ENCODE measurements at places on chromosomes 6 and 20. TPM values are rescaled to one million over a fixed set of nuclear protein-coding genes. Genes with fewer than 3 reads are reported as not detected.
A peak's percentile ranks its signal among the peaks of the same experiment; 100 is the strongest.

GRCh38 chr6:168127384-168127868 is 48.4 kb upstream of the FRMD1 start:
- DNase-seq, result no peak
- H3K4me3 ChIP-seq, result no peak overlapping the region
- no peak overlapping the region for H3K27ac ChIP-seq
- H3K27me3 ChIP-seq, result no peaks in the 10 kb centered on the region
- peaks cover 16% of the 10 kb centered on the region for H3K4me1 ChIP-seq

DNA sequence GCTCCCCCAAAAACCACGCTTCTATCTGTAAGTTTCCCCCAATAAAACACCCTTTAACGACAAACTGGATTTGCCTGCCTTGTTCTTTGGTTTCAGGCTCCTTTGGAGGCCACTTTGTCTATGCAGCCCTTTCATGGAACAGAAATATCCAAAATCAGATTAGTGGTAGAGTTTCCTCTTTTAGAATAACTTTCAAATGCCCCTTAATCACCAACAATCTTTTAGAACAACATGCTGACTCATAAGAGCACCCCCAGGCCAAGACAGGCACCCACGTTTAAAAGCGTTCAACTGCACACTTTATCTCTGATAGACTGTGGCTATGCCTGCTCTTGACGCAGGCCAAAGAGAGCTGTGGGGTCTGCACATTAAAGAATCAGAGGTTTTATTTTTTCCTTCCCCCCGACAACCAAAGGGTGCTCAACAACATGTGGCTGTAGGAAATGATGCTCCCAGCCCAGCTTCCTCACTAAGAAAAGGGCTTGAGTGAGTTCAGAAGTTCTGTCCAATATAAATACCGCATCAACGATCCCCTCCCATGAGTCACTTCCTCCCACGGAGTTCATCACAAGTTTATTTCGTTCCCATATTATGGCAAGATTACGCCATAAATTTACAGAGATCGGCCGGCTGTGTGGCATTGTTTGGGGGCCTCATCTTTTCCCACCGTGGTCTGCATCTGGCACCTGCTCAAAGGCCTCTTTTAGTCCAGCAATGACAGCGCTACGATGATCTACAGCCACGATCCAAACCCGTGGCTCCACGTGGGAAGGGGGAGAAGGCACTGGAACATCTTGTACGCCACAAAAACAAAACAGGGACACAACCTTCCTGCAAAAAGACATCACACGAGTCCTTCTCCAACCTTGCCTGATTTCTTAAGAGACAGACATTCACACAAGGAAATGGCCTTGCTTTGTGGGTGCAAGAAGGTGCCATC is 88.8 kb upstream of the NFATC2 start:
- no peaks in the 10 kb centered on the region for H3K4me1 ChIP-seq
- peak; percentile 20 for DNase-seq
- peaks cover 45% of the 10 kb centered on the region for H3K36me3 ChIP-seq
- no peaks in the 10 kb centered on the region for H3K27me3 ChIP-seq

Gene SRMS
- total RNA-seq, result not detected

GRCh38 chr6:96563853-96564252 is 925 bp downstream of the FHL5 start:
- no peak overlapping the region for H3K4me3 ChIP-seq
- H3K27me3 ChIP-seq, result no peaks in the 10 kb centered on the region
- DNase-seq, result no peak
- H3K27ac ChIP-seq, result no peak overlapping the region
- no peaks in the 10 kb centered on the region for H3K4me1 ChIP-seq

DNA sequence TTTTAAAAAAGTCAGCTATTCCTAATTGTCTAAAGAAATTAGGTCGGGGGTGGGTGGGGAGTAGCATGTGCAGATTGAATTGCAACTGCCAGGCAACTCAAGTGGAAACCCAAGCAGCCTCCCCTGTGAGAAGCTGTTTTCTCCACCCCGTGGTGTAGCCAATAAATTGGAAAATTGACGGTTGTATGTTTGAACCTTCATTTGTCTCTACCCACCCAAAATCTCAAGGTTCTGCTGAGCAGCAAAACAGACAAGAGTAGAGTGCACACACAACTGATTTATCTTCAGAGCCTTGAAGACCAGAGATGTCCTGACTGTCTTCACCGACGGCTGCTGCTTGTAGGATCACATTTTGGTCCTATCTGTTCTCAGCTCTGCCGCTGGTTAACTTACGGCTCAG is 88.5 kb downstream of the DTD1 start:
- H3K4me3 ChIP-seq, result no peak overlapping the region
- peaks cover 6% of the 10 kb centered on the region for H3K4me1 ChIP-seq
- H3K27me3 ChIP-seq, result no peaks in the 10 kb centered on the region
- no peaks in the 10 kb centered on the region for H3K36me3 ChIP-seq

DNA sequence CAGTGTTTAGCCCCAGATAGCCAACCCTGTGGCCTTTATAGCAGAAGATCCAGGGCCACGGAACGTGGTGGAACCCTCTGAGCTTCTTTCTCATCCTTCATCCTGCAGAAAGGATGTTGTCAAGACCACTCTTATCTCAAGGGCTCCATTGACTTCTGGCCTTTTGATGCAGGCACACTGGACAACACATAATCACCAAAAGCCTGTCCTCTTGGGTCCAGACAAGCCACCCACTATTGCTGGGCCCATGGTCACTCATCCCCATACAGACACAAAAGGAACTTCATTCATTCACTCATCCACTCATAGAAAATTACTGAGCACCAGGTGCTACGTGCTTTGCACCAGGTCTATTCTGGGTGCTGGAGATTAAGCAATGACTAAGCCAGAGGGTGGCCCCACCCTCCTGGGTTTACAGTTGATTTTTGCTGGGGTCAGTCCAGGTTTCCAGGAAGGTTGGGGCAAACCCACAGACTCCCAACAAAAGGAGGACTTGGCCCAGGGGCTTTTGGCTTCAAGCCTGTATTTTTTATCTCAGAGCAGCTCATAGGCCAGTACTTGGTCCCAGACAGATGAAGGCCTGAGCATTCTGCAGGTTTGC is 2.4 kb downstream of the CST8 start:
- H3K27ac ChIP-seq, result no peak overlapping the region
- no peak overlapping the region for H3K4me3 ChIP-seq
- no peaks in the 10 kb centered on the region for H3K27me3 ChIP-seq
- H3K4me1 ChIP-seq, result no peaks in the 10 kb centered on the region

Gene LIN28B
- total RNA-seq, result 0.44 TPM
